Suppressor macrophage treated with lipopolysaccharide for 1 hour (primary cell): ENCODE measurements at places on chromosomes 3 and 15.
A peak's percentile ranks its signal among the peaks of the same experiment; 100 is the strongest.

DNA sequence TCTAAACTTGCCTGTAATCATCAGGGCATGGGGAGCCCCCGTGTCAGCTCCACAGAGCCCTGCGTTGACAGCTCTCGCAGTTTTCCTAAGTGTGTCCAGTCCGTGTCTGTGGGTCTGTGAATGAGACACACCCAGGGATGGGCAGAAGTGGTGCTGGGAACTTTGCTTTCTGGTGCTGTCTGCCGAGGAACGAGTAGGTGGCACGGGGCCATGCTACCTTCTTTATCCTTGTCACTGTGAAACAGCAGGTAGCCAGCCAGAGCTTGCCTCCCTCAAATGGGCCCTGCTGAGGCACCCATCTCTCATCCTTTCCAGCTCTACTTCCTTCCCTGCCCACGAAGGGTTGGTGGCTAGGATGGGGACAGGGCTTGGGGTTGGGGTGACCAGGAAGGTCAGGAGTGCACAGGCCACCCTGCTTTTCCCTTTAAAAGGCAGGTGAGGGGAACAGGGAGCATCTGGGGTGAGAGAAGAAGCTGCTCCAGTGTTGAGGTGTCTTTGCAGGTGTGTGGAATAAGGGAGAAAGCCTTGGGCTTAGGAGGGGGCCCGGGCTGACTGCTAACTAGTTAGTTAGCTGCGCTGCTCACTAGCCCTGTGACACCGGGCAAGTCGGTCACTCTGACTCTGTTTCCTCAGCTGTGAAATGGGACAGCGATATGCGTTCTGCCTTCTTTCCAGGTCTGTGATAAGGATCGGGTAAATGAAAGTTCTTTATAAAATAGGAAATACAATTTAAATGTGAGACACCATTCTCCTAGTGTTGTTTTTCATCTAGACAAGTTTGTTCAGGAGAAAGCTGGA is 27.9 kb downstream of the PDIA5 start:
- no peak for DNase-seq

GRCh38 chr3:139427283-139428060 is 38.0 kb upstream of the COPB2 start:
- DNase-seq = peak; percentile 95

DNA sequence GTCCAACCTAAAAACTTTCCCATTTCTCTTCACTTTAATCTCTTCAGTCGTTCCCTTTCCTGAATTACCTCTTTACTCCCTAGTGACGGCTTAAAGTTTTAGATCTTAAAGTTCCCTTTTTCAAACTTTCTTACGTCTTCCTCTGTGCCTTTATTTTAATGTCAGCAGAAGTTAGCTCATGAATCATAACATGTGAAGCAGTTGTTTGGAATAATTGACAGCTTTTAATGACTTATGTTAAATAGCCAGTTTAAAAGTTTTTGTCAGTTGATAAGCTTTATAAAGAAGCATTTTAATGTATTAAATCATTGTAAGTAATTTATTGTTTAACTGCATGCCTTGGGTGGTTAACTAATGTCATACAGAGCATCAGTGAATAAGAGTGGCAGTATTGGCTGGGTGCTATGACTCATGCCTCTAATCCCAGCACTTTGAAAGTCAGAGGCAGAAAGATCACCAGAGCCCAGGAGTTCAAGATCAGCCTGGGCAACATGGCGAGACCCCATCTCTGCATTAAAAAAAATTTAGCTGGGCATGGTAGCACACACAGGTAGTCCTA is 33.9 kb downstream of the PIK3CA start:
- peak; percentile 74 for DNase-seq

GRCh38 chr15:57376696-57377477 is 582 bp downstream of the CGNL1 start:
- peak; percentile 40 for DNase-seq

- no peak for DNase-seq
Observed at GRCh38 chr15:88249220-88249619, 7.3 kb downstream of the NTRK3 start.

GRCh38 chr3:4864503-4864902 is 114.7 kb upstream of the BHLHE40 start:
- no peak for DNase-seq

- no peak for DNase-seq
Observed at GRCh38 chr3:105746231-105746996, 122.4 kb downstream of the CBLB start.

DNA sequence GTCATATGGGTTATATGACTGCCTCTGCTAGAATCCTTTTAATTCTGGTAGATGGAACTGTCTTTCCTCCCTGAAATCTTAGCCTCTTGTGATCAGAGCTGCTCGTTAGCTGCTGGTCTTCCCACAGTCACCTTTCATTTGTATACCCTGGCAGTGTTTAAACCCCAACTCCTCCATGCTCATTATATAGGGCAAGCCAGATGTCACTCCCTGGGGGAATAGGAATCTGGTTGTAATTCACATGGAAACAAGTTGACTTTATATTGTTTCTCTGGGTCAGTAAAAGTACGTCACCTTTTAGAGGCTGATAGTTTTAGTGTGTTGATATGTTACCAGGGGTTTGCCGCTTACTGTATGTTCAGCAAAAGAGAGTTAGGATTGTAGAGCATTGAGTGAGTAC is 103.5 kb downstream of the ITPR1 start:
- DNase-seq = no peak

DNA sequence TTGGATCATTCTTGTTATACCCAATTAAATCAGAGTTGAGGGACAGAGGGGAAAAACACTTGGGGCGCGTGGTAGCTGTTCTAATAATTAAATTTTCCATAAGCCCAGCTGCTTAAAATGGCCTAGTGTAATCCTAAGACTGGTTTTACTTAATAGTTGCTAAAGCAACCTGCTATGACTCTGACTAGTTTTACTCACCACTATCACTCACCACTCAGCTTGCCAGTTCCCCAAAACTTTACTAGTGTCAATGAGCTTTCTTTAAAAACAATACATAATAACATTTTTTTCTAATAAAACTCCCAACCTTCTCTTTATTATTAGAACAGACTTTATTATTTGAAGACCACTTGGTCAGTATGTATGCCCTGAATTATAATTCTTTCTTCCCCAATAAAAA is 49.6 kb downstream of the ECT2 start:
- DNase-seq = peak; percentile 2

- DNase-seq = no peak
Observed at GRCh38 chr15:61086756-61087155, 142.3 kb downstream of the RORA start.

DNA sequence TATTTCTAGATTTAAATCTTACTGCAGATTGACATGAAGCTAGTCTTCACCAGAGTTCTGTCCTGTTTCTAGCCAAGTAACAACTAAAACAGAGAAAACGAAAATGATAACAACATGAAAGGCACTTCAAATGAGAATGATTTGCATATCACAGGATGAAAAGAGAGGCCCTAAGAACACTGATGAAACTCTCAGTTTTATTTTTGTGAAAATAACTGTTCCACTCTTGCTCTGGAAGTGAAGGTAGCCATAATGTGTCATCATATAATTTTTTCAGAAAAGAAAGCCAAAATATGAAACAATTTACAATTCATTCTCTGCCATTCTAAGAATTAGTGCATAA is 274.4 kb downstream of the ADAMTSL3 start:
- no peak for DNase-seq
